Uterus (tissue), 4 donors: ENCODE measurements at places on chromosomes 7 and 10. TPM values are rescaled to one million over a fixed set of nuclear protein-coding genes. Genes with fewer than 3 reads are reported as not detected.
A peak's percentile ranks its signal among the peaks of the same experiment; 100 is the strongest.

TFR2 gene
- 0.43 TPM for total RNA-seq

TMEM26 gene
- total RNA-seq, result 0.29 TPM

TCAF2 gene
- total RNA-seq, result 12.1 TPM

HGF gene
- total RNA-seq, result 16.6 TPM

AGR2 gene
- not detected for total RNA-seq

LIPF gene
- total RNA-seq, result not detected

DNA sequence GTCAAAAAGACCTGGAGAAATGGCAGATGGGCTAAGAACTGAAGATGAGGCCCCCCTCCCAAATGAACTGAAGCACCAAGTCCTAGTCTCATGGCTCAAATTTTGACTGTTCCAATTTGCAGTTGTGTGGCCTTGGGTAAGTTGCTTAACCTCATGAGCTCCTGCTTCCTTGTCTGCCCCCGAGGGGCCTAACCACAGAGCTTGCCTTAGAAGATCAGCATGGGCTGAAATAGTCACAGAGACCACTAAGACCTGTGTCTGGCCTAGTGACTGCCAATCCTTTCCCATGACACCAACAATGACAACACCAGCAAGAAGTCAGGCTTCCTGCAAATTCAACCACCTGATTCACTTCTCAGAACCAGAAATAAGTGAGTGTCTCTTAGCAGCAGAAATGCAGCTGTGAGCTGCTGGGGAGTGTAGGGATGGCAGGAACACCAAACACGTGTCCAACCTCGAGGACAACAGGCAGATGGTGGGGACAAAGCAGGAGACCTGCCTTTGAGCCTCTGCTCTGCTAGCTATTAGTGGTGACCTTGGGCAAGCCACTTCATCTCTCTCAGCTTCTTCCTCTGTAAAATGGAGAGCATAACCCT lies 23.7 kb downstream of the CRHR2 start:
- H3K27me3 ChIP-seq, result no peaks in the 10 kb centered on the region
- H3K4me3 ChIP-seq, result no peak overlapping the region
- no peak for DNase-seq
- H3K27ac ChIP-seq, result no peak overlapping the region
- H3K4me1 ChIP-seq, result no peaks in the 10 kb centered on the region

DNA sequence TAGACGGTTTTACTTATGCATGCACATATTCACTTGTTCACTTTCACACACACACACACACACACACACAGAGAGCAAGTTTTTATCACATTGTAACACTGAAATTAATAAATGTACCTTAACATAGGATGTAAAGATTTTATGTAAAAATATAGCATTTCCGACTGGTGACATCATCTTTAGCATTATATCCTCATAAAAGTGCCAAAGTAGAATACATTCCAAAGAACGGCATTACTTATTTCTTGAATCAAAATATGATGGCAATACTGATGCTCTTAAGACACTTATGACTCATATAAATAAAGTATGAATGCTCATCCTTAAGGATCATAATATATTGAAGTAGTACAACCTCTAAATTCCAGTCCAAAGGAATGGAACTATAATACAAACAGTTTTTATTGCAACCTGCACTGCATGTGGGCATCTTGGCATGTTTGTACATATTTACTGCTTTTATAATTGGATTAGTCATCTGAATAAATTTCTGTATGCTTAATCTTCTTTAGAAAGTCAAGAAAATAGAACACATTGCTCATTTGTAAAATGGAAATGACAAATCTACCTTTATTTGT lies 290.0 kb upstream of the SEMA3A start:
- H3K27me3 ChIP-seq, result no peaks in the 10 kb centered on the region
- no peaks in the 10 kb centered on the region for H3K36me3 ChIP-seq
- DNase-seq, result no peak
- H3K27ac ChIP-seq, result no peak overlapping the region
- no peaks in the 10 kb centered on the region for H3K4me1 ChIP-seq
- no peak overlapping the region for H3K4me3 ChIP-seq

DNA sequence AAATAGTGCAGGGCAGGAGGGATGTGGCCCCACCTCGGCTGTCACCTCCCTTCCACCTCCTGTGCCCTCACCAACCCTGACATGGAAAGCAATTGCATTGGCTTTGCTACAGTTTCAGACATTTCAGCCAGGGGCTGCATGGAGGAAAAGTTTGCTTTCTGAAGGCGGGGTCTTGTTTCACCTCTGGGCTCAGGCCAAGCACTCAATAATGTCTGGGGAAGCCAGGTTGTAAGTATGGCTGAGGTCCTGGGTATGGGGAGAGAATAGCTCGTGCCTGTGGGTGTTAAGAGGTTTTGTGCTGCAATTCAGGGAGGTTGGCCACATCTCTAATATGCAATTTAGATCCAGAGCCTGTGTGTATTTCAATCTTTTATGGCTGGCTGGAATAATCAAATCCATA lies 238.4 kb upstream of the MKI67 start:
- no peak overlapping the region for H3K4me3 ChIP-seq
- no peaks in the 10 kb centered on the region for H3K27me3 ChIP-seq
- H3K4me1 ChIP-seq, result no peaks in the 10 kb centered on the region
- H3K36me3 ChIP-seq, result no peaks in the 10 kb centered on the region
- H3K27ac ChIP-seq, result no peak overlapping the region

- H3K27ac ChIP-seq, result no peak overlapping the region
- no peak overlapping the region for H3K4me3 ChIP-seq
- no peaks in the 10 kb centered on the region for H3K27me3 ChIP-seq
- H3K4me1 ChIP-seq, result no peaks in the 10 kb centered on the region
These were observed 23.7 kb downstream of the STAMBPL1 start for GRCh38 chr10:88903715-88904114.

GRCh38 chr10:78038105-78038504 lies 4.4 kb downstream of the RPS24 start:
- no peak for DNase-seq

DNA sequence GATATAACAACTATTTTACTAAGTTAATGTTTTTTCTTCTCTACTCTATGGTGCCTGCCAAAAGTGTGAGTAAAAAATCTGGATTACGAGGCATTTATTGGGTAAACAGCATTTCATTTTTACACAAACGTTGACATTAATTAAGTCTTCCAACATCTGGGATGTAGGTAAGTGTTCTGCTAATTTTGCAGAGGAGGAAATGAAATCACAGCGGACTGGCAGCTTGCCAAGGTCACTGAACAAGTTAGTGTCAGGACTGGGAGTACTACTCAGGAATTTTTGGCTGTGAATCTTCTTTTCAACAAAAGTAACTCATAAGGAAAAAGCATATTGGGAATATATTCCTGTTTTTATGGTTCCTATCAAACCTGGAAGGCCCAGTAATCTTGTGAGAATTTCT lies 612.1 kb upstream of the FZD8 start:
- H3K4me1 ChIP-seq, result no peaks in the 10 kb centered on the region
- no peaks in the 10 kb centered on the region for H3K36me3 ChIP-seq
- H3K27me3 ChIP-seq, result no peaks in the 10 kb centered on the region
- DNase-seq, result peak; percentile 78
- H3K4me3 ChIP-seq, result no peak overlapping the region

- no peaks in the 10 kb centered on the region for H3K4me1 ChIP-seq
- H3K4me3 ChIP-seq, result no peak overlapping the region
- no peaks in the 10 kb centered on the region for H3K36me3 ChIP-seq
- H3K27ac ChIP-seq, result no peak overlapping the region
These were observed 19.2 kb downstream of the CFAP70 start for GRCh38 chr10:73339436-73339835.

GRCh38 chr10:29026065-29026797 lies 262.6 kb upstream of the LYZL1 start:
- H3K4me3 ChIP-seq, result no peak overlapping the region
- H3K36me3 ChIP-seq, result no peaks in the 10 kb centered on the region
- H3K27ac ChIP-seq, result no peak overlapping the region
- H3K27me3 ChIP-seq, result no peaks in the 10 kb centered on the region

GRCh38 chr7:154947604-154948003 lies 55.3 kb downstream of the PAXIP1 start:
- H3K27me3 ChIP-seq, result no peaks in the 10 kb centered on the region
- no peaks in the 10 kb centered on the region for H3K36me3 ChIP-seq
- no peak for DNase-seq
- H3K4me3 ChIP-seq, result no peak overlapping the region
- H3K27ac ChIP-seq, result no peak overlapping the region
- no peaks in the 10 kb centered on the region for H3K4me1 ChIP-seq

DNA sequence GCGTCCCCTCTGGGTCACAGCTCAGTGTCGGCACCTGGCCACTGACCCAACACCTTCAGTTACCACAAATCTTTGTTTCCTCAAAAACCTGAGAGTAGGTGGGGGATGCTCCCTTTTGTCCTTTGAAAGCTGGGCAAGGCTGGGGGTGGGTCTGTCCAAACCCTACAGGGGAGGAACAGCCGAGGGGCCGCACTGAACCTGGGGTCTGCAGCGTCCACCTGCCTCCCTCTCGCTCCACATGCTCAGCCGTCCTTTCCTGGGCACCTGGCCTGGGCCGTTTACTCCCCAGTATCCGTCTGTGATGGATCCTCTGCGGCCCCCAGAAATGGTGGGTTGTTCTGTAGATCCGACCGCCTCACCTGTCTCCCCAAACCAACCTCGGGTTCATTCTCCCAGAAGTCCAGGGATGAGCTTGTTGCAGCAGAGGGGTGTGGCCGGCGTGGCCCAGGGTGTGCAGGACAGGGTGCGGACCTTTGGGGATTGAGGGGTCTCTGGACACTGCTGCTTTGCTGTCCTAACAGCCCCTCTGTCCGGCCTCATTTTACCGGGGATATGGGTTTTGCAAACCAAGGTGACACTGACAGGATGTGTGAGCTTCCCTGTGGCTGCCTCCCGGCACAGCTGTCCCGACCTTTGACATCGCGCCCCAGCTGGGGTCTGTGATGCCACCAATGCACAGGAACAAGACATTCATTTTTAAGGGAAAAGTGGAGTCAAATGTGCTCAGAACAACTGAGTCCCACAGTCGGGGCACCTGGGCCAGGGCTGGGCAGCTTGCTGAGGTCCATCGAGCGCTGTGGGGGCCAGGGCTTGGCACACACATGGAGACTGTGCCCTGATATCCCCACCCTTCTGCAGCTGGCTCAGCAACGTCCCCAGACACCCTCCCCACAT lies 115.9 kb downstream of the VIPR2 start:
- no peak for DNase-seq
- no peak overlapping the region for H3K4me3 ChIP-seq
- H3K4me1 ChIP-seq, result no peaks in the 10 kb centered on the region
- no peak overlapping the region for H3K27ac ChIP-seq

GRCh38 chr10:102457591-102458150 lies 6.3 kb upstream of the C10orf95 start:
- H3K4me1 ChIP-seq, result peaks cover 4% of the 10 kb centered on the region
- no peaks in the 10 kb centered on the region for H3K27me3 ChIP-seq
- DNase-seq, result no peak

- H3K27ac ChIP-seq, result no peak overlapping the region
- no peak for DNase-seq
- H3K4me3 ChIP-seq, result no peak overlapping the region
- peaks cover 6% of the 10 kb centered on the region for H3K4me1 ChIP-seq
- H3K27me3 ChIP-seq, result no peaks in the 10 kb centered on the region
These were observed 10.5 kb downstream of the GET4 start for GRCh38 chr7:886626-887487.

- peak overlapping the region; percentile 87 for H3K27ac ChIP-seq
- H3K4me1 ChIP-seq, result peaks cover 21% of the 10 kb centered on the region
- H3K36me3 ChIP-seq, result no peaks in the 10 kb centered on the region
These were observed 60.7 kb downstream of the TNS3 start for GRCh38 chr7:47521011-47521795.

DNA sequence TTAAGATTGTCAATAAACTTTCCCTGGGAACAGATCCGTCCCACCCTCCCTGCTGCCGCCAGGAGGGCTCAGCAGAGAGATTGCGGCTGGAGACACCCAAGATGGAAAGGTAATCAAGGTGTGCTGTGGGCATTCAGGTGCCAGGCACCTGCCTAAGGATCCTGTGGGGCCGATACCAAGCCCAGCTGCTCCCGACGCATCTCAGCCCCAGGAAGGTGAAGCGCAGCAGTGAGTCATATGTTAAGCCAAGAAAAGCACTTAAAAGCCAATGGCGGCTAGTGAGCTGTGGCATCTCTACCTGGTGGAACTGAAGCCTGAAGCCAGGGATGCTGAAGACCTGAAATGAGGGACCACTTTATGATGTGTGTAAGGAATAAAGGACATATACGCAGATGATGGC lies 6.1 kb downstream of the WDR86 start:
- no peak overlapping the region for H3K4me3 ChIP-seq
- no peaks in the 10 kb centered on the region for H3K4me1 ChIP-seq
- no peaks in the 10 kb centered on the region for H3K36me3 ChIP-seq
- peak overlapping the region; percentile 34 for H3K27ac ChIP-seq
